ENCODE measurements at places on chromosomes 11 and 22.

DNA sequence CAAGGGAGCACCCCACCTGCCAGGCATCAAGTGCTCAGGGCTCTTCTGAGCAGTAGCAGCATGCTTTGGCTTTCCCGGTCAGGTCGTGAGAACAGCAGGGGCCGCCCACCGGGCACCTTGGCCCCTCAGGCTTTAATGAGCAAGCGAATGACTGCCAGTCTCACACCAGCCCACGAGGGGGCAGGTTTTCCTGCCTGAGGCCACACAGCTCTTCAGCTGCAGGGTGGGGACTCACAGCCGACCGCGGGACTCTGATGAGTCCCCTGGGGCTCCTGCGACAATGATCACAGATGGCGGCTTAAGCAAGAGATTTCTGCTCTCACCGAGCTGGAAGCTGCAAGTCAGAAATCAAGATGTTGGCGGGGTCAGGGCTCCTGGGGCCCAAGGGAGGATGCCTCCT is 14.3 kb upstream of the FGF19 start:
- no peak overlapping the region for H3K27ac ChIP-seq
- no peak for DNase-seq

GRCh38 chr11:76805206-76805913 is 22.2 kb downstream of the TSKU start:
- no peaks in the 10 kb centered on the region for H3K36me3 ChIP-seq
- peak; percentile 44 for DNase-seq
- H3K4me1 ChIP-seq: no peaks in the 10 kb centered on the region
- H3K27me3 ChIP-seq: no peaks in the 10 kb centered on the region
- no peak overlapping the region for H3K4me3 ChIP-seq

- peaks cover 15% of the 10 kb centered on the region for H3K36me3 ChIP-seq
- H3K27ac ChIP-seq: no peak overlapping the region
- H3K4me3 ChIP-seq: no peak overlapping the region
- no peaks in the 10 kb centered on the region for H3K4me1 ChIP-seq
- no peaks in the 10 kb centered on the region for H3K27me3 ChIP-seq
Measured at GRCh38 chr22:35733791-35734516, 16.3 kb downstream of the APOL5 start.

DNA sequence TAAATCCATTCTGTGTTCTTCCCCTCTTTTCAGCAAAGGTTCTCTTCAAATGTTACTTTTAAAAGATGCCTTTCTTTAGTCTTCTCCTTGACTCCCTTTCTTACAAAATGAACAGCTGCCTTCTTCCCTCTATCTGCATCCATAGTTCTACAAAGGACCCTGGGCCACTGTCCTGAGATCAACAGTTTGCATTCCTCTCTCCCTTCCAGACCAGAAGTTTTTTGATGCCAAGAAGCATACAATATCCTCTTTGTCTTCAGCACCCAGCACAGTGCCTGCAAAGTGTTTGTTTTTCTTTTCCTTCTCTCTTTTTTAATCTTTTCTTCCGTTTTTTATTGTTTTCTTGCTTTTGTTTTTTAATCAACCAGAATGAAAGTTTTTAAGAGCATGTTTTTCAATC is 183.5 kb upstream of the SNX19 start:
- no peak overlapping the region for H3K27ac ChIP-seq
- H3K27me3 ChIP-seq: no peaks in the 10 kb centered on the region

GRCh38 chr22:44033694-44034093 is 9.6 kb downstream of the PARVB start:
- H3K4me3 ChIP-seq: no peak overlapping the region
- H3K4me1 ChIP-seq: peaks cover 4% of the 10 kb centered on the region
- no peaks in the 10 kb centered on the region for H3K27me3 ChIP-seq
- no peak overlapping the region for H3K27ac ChIP-seq
- DNase-seq: no peak
- H3K36me3 ChIP-seq: no peaks in the 10 kb centered on the region

GRCh38 chr22:21972293-21972779 is 10.3 kb downstream of the TOP3B start:
- no peak for DNase-seq
- no peaks in the 10 kb centered on the region for H3K27me3 ChIP-seq
- H3K4me1 ChIP-seq: no peaks in the 10 kb centered on the region

GRCh38 chr22:23283591-23284503 is 103.5 kb downstream of the BCR start:
- H3K36me3 ChIP-seq: peaks cover 6% of the 10 kb centered on the region
- peaks cover 32% of the 10 kb centered on the region for H3K4me1 ChIP-seq
- H3K27me3 ChIP-seq: no peaks in the 10 kb centered on the region
- peak overlapping the region; percentile 88 for H3K27ac ChIP-seq

- H3K27ac ChIP-seq: no peak overlapping the region
- H3K27me3 ChIP-seq: no peaks in the 10 kb centered on the region
- peaks cover 5% of the 10 kb centered on the region for H3K36me3 ChIP-seq
- H3K4me1 ChIP-seq: no peaks in the 10 kb centered on the region
- H3K4me3 ChIP-seq: no peak overlapping the region
Measured at GRCh38 chr11:87142594-87142993, 104.9 kb downstream of the TMEM135 start.

- H3K36me3 ChIP-seq: no peaks in the 10 kb centered on the region
- H3K4me1 ChIP-seq: no peaks in the 10 kb centered on the region
- H3K27ac ChIP-seq: no peak overlapping the region
- H3K4me3 ChIP-seq: no peak overlapping the region
- H3K27me3 ChIP-seq: no peaks in the 10 kb centered on the region
Measured at GRCh38 chr22:30892286-30892685, 76.3 kb downstream of the MORC2 start.
